Stimulated activated CD8-positive, alpha-beta memory T cell treated with anti-CD3 and anti-CD28 coated beads, Interleukin-7, amount 100 ng/mL, for 1 hour (primary cell): ENCODE measurements at places on chromosomes 13 and 19.

DNA sequence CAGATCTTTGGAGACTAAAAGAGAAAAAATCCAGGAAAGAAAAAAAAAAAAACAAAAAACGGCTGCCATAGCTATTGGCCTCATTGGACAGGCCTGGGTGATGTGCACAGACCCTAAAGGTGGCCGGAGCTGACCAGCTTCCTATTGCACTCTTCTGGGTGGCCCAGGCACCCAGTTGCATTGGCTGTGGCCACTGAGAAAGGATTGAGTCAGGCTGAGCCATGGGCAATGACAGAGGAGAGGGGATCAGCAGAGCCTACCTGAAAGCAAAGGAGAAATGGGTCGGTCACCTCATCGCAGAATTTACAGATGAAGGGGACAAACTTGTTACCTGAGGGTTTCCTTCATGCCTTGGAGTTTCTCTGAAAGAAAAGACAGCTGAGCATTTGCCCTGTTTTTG lies 17.3 kb downstream of the HMGB1 start:
- no peak for DNase-seq

- DNase-seq, result no peak
Measured at GRCh38 chr13:76663592-76664335, 222.4 kb downstream of the KCTD12 start.

GRCh38 chr13:34290661-34291060 lies 472.7 kb downstream of the RFC3 start:
- no peak for DNase-seq

DNA sequence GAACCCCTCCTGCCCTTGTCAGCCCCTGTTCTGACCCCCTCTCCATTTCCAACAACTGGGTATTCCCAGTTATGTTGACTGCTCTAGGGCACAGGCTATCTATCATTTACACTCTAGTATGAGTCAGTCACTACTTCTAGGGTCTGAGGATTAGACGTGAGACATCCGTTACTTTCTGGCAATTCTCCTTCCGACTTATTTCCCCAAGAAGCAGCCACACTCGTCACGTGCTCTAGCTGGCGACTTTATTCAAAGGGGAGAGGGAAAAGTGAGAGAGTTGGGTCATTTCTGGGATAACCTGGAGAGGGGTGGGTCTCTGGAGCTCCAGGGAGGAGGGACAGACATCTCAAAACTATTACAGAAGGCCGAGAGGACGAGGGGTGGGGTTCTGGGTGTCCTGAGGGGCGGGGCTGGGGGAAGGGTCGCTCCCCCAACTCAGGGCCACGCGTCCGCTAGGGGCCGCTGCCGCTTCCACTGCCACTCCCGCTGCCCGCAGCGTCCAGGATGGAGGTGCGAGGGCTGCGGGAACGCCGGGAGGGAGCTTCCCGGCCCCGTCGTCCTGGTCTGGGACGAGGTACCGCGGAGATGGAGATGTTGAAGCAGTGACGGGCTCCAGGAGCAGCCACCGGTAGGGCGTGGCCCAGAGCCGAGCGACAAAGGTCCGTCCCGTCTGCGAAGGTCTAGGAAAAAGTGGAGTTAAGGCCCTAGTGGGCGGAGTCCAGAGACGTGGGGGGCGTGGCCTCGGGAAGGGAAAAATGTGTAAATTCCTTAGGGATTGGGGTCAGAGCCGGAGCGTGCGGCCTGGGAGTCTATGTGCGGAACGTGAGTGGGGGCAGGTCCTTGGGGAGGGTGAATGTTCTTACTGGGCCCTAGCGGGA lies 8.9 kb downstream of the RTBDN start:
- DNase-seq, result no peak

DNA sequence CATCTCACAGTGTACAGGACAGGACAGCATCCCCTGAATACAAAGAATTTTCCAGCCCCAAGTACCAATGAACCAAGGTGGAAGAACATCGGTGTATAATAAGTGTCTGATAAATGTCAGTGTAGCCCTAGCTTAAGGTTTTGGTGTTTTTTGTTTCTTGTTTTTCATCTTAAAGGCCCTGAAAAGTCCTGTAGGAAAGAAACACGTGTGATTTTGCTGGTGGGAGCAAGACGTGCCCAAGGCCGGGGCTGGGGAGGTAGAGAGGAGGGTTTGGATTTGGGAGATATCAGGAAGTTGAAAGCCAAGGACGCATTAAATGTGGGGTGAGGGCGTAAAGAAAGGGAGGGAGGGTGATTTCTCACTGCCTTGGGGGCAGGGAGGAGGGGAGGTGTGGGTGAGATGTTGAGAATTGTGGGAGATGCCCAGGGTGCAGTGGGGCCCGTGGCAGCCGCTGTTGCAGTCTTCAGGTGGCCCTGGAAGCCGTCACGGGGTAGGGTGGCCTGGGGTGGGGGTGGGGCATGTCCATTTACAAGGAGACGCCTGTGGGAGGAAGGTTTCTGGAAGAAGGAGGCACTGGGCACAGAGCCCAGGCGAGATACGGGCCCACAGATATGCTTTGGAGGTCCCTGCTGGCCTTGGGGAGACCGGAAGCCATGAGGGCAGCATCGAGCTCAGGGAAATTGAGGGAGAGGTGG lies 6.7 kb downstream of the CAMSAP3 start:
- DNase-seq, result no peak

DNA sequence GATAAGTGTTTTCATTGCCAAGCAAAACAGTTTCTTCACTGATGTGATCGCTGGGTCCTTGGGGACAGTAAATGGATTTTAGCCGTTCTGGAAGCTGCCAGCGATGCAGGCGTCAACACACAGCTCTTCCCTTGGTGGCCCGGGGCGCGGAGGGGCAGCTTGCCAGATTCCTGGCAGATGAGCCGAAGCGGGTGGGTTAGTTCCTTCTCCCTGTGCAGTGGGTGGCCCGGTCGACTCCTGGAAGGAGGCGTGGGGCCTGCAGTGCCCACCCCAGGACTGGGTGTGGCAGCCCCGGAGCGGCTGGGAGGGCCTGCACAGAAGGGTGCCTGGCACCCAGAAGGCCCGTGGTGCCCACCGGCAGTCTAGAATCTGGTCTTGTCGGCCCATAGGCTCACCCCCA lies 69.0 kb downstream of the KDM4B start:
- no peak for DNase-seq

GRCh38 chr13:73107970-73108369 lies 49.2 kb downstream of the KLF5 start:
- no peak for DNase-seq

- DNase-seq, result no peak
Measured at GRCh38 chr19:38880882-38881609, 3.0 kb upstream of the RINL start.

GRCh38 chr19:6887316-6887715 lies at the start of gene ADGRE1:
ADGRE1 (plus strand) TSS chr19:6887579; CDS start chr19:6887609, 30 bp downstream.
- DNase-seq, result no peak

DNA sequence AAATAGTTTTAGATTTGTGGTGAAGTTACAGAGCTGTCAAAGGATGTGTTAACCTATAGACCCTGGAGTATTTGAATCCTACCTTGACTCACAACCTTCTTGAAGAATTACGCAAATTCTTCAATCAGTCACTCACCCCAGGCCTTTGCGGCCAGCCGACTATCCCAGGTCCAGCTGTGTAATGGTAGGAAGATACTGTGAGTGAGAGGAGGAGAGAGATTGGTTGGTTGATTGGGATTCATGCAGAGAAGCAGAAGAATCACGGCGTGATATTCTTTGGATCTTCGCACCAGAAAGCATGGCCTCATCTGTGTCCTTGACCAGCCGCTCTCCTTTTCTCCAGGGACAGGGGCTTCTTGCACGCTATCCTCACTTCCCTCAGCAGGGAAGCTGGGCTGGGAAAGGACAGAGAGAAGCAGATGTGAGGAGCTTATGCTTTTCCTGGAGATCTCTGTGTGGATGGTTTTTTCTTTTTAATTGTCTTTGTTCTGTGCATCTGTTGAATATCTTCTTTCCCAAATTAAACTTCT lies 249.1 kb downstream of the GGACT start:
- no peak for DNase-seq

DNA sequence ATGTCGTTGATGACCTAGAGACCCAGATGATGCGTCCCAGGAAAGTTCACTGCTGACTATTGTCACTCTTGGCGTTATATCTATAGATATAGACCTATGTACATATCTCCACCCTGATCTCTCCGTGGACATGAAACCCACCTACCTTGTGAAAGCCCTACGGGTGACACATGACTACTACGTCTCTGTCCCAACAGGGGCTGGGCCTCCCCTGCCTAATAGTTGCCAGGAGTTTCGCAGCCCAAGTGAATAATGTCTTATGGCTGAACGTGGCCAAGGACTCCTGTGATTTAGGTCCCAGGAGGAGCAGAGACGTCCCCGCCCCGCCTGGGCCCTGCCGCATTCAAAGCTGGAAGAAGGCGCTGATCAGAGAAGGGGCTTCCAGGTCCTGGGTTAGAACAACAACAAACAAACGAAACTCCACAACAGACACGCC lies 4.9 kb upstream of the POU4F1 start:
- DNase-seq, result no peak

- DNase-seq, result no peak
Measured at GRCh38 chr13:80871481-80871880, 530.6 kb upstream of the SPRY2 start.

DNA sequence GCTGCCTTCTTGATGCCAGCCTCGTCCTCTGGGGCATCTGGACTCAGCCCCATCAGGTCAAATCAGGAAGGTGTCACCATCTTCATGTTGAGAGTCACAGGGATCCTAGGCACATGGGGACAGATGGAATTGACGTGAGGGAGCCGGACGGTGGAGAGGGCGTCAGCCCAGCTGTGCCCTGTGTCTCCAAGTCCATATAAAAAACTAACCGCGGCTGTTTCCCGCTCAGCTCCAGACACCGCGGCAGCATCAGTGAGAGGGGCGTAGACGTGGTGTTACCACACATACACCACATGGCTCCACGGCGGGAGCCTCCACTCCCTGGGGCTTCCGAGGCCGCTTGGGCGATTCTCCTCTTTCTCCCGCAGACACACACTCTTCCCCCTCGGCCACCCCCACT lies 5.6 kb upstream of the PRR36 start:
- DNase-seq, result no peak

- no peak for DNase-seq
Measured at GRCh38 chr13:51761643-51762350, 42.2 kb downstream of the DHRS12 start.

DNA sequence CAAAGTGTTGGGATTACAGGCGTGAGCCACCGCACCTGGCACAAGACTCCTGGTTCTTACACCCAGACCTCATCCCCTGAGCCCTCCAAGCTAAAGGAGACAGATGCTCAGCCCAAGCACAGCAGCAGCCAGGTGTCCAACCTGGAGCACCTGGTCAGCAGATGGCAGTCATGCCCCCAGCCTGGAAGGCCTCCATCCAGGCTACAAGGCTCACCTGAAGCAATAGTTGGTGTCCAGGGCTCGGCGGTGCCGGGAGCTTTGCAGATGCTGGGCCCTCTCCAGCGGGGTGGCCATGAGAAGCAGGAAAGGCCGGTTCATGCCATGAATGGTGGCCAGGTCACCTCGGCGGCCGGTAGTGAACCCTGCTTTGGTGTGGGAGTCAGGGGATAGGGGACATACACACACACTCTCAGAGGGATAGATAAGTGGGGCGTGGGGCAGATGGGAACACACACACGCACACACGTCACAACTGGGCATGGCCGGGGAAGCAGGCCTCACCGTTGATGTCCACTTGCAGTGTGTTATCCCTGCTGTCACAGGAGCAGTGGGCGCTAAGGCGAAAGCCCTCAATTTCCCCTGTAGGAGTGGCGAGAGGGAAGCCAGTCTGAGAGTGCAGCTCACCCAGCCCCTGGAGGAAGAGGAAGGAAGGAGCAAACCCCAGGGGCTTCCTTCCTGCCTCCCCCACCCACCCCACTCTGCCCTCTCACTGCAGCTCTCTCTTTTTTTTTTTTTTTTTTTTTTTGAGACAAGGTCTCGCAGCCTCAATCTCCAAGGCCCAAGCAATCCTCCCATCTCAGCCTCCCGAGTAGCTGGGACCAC lies 11.8 kb downstream of the TGFB1 start:
- DNase-seq, result no peak

- no peak for DNase-seq
Measured at GRCh38 chr19:54421169-54421516, 5.9 kb downstream of the TTYH1 start.

- no peak for DNase-seq
Measured at GRCh38 chr13:21011378-21011777, 50.0 kb downstream of the LATS2 start.

DNA sequence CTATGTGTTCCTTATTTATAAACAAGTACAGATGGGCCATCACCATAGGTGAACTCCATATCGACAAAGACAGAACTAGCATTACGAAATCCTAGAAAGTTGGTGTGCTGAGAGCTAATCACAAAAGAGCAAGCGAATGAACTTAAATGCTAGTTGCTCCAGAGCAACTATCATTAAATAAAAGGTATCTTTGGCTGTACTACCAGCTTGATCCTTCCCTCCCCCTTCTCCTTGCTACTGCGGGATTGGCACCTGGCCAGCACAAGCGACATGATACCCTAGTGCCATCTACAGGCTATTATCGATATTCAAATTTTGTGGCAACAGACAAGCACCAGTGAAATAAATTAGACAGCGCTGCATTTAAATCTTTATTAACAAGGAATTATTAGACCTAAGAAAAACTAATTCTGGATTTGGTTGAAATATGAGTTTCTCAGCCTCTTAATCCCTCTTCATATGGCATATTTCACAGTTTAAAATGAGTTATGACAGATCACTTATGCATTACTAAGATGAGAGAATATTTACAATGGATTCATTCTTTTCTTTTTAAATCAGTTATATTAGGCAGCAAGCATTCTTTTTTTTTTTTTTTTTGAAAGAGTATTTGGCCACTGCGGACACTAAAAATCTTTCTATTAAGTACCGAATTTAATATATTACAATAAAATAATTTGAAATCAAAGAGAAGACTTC lies 5.8 kb downstream of the PCDH9 start:
- no peak for DNase-seq

DNA sequence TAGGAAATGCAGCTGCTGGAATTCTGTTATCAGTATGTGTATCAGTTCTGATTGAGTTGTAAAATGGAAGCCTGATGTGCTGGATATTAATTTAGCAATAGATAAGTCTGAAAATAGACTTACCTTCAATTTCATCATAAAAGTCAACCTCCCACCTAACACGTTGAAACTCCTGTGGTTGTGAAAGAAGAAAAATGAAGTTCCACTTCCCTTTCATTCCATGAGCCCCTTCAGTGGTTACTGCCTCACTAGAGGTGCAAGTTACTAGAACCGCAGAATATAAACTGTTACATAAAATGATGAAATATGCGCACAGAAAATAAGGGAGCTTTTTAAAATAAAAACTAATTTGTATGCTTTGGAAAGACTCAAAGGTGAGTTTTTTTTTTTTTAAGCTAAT lies 249.2 kb downstream of the SHISA2 start:
- no peak for DNase-seq

GRCh38 chr19:8552810-8553209 lies 24.4 kb downstream of the MYO1F start:
- no peak for DNase-seq

DNA sequence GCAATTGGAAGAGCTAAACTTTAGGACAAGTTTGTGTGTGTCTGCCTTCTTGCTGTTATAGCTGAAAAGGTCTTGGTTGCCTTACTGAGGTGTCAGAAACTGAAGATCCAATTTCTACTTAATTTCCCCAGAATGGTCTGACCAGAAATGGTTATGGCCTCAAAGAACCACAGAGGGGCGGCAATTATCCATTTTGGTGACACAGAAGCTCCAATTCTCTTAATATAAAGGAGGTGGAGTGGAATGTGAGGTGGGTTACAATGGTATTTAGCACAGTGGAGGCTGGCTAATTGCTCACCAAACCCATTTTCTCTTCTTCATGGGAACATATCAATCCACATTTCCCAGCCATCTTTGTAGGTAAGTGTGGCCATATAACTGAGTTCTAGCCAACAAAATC lies 1157.2 kb downstream of the OLFM4 start:
- no peak for DNase-seq

- no peak for DNase-seq
Measured at GRCh38 chr19:39190768-39191167, 6.0 kb upstream of the NCCRP1 start.

GRCh38 chr19:55809381-55810058 lies 22.3 kb downstream of the NLRP11 start:
- no peak for DNase-seq
